WTC11 (cell line): ENCODE measurements at places on chromosomes 3 and 15.

- DNase-seq = no peak
These were observed 59.0 kb downstream of the FRMD4B start for GRCh38 chr3:69326855-69327300.

DNA sequence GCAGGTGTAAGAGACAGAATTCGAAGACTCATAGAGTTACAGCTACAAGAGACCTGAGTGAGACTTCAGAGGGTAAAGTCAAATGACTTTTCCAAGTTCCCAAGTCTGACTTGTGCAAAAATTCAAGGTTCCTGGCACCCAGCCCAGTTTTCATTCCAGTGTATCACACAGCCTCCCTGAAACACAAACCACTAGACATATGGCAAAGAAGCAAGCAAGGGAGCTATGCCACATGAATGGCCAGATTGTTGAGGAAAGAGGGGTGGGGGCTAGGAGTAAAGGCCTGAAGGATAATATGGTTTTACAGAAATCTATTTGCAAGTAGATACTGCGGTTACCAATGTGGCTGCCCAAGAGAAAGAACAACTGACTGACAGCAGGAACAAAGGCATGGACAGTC, 301.2 kb downstream of the MECOM start:
- no peak for DNase-seq

DNA sequence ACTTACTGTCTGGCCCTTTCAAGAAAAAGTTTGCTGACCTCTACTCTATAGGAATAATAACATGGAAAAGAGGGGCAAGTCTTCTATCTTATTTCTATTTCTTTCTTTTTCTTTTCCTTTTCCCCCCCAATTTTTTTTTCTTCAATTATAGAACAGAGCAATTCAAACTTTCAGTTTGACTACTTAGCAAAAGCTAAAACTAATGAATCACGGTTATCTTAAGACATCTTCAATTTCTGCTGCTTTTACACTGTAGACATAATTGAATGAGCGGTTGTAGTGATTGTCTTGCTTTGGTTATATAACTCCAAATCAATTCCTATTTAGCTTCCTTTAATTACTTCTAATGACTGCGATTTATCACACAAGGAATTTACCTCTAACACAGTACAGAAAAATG, 74.3 kb upstream of the P2RY1 start:
- no peak for DNase-seq

DNA sequence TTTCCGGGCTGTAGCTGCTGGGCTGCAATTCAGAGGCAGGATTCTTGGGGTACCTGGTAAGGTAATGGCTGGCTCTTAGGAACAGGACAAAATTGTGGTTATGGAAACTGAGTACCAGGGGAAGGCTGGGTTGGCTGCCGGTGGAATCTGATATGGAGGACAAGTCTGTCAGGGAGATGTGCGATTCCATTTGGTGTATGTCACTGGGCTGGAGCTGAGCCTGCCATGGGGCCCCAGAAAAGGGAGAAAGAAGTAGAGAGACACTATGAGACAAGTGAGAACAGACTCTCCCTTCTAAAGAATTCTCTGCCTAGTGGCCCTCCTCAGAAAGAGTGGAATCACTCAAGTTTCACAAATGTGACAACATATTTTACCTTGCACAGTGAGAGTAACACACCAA, 368.2 kb upstream of the ROPN1 start:
- DNase-seq = no peak

DNA sequence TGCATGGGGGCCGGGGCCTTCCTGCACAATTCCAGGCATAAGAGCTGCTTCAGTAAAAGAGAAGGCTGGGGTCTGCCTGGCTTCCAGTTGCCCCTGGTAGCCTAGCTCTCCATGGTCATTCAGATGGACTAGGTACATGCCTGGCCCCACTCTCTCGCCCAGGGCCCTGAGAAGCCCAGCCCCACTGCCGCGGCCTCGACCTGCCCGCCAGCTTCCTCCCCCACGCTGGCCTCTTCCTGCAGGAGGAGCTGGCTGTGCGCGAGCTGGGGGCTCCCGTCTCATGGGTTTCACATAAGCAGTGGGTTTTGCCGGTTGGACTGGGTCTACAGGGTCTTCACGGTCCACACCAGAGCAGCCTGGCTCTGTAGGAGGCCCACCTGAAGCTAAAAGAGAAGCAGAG, 3.6 kb downstream of the PRR20G start:
- no peak for DNase-seq

DNA sequence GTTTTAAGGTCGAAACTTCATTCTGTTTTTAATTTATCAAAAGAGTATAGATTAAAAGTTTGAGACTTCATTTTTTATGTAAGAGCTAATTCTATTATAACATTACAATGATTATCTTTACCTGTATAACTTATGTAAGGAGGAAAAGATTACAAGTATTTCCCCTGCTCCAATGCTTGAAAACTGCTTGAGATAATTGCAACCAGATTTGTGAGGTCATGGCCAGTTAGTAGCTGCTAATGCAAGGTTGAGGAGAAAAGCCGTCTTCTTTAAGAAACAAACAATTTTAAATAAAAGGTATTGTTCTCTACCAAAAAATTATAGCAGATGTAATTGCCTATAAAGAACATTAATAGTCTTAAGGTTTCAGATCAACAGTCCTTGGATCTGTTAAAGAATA, 208.3 kb upstream of the UBE2E2 start:
- DNase-seq = no peak

- DNase-seq = no peak
These were observed 8.9 kb downstream of the CISH start for GRCh38 chr3:50602595-50603191.

- no peak for DNase-seq
These were observed 185.7 kb downstream of the CGGBP1 start for GRCh38 chr3:87873136-87873535.
